ENCODE measurements at places on chromosomes 5 and 9.

GRCh38 chr9:89097219-89097618 lies 81.4 kb downstream of the SHC3 start:
- no peak for DNase-seq

GRCh38 chr9:38164659-38165221 lies 95.7 kb upstream of the SHB start:
- DNase-seq, result no peak

GRCh38 chr9:131639769-131640437 lies 94.6 kb downstream of the PRRT1B start:
- no peak for DNase-seq

DNA sequence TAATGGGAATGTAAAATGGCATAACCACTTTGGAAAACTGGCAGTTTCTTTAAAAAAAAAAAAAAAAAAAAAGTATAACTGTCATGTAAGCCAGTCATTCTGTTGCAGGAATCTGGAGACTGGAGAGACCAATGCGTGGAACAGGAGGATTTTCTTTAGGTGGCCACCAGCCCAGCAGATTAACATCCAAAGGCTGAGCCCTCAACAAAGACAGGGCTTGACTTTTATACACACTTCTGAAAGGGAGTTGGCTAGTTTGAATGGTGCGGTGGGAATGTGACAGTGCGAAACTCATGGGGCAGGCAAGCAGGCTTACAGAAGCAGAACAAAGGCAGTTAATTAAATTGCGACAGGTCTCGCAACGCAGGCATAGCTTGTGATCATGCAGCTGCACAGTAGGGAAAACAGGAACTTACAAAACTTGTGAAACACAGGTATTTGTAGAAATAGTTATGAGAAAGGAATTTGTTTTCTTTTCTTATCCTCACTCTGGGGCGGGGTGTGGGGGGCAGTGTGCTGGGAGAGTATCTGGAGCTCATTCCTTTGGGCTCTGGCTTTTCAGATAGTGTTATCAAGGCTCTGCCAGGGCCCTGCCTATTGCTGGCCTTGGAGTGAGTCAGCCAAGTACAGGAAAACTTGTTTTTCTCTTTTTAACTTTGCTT lies 12.0 kb downstream of the UIMC1 start:
- DNase-seq, result peak; percentile 94

DNA sequence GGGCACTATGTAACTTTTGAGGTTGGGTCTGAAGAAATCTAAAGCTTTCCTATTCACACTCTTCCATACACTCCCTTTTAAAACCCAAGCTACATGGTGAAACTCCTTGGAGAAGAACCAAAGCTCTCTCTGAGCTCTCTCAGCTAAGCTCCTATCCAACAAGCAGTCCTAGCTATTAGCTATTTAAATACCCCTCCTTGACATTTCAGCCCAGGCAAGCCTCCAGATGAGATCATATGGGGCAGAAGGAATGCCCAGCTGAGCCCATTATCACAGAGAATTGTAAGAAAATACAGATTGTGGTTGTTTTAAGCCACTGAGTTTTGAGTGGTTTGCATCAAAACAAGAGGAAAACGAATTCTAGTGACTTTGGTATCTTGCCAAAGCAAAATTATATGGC lies 15.2 kb downstream of the HSPB3 start:
- no peak for DNase-seq

GRCh38 chr9:76707510-76707909 lies 56.7 kb upstream of the PCA3 start:
- no peak for DNase-seq

GRCh38 chr5:180797256-180798192 lies 5.1 kb downstream of the MGAT1 start:
- DNase-seq, result no peak

DNA sequence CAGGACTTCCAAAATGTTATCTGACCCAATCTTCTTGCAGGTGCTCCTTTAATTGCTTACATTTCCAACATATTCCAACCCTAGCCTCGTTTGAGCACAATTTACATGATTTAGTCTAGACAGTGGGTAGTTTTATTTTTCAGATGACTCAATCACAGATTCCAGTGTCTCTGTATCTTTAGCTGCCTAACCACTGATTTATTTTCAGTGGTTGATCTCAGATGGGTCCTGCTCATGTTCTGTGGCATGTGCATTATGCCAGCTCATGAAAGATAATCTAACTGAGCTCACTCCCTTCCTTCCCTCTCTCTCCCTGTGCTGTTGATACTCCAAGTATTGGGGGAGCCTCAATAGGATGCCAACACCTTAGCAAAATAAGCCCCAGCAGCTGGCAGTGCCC lies 106.1 kb upstream of the ICE1 start:
- no peak for DNase-seq

DNA sequence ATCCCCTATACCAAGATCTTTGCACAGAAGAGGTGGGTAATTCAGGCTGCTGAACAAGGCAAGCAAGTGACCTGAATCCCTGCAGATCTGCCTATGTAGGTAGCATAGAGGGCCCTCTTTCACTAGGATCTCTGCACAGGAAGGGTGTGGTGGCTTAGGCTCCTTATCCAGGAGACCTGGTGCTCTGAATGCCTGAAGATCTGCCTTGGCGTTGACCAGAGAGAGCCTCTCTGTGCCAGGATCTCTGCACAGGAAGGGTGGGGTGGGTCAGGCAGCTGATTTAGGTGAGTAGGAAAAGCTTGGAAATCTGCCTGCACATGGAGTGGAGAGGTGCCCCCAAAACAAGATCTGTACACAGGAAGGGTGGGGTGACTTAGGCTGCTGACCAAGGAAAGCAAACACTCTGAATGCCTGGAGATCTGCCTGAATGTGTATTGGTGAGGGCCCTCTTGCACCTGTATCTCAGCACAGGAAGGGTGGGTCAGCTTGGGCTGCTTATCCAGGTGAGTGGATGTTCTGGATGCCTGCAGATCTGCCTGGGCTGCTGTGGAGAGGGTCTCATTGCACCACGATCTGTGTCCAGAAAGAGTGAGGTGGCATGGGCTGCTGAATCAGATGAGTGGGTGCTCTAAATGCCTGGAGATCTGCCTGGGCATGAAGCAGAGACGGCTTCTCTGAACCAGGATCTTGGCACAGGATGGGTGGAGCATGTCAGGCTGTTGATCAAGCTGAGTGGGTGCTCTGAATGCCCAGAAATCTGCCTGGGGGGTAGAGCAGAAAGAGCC lies 365.9 kb downstream of the DMAC1 start:
- DNase-seq, result no peak

GRCh38 chr5:50964746-50965653 lies 298.6 kb downstream of the PARP8 start:
- no peak for DNase-seq

GRCh38 chr5:149035372-149035790 lies 27.5 kb downstream of the SH3TC2 start:
- DNase-seq, result peak; percentile 66

GRCh38 chr5:103424026-103424425 lies 138.6 kb downstream of the NUDT12 start:
- no peak for DNase-seq

DNA sequence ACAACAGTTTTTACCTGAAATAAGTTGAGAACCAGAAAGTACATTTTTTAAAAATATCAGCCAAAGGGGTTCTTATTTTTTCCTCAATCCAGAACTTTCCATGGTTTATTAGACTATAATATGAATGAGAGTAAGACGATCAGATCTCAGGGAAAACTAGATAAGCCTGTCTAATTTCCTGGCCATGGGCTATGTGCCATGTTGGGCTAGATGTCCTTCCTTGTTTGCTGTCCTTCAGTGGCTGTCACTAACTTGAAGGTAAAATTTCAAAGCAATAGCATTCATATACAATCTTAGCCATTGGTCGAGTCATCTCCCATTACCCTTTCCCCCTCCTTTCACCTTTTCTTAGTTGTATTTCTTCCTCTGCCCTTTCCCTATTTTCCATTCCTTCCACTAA lies 179.5 kb upstream of the PPP1R2B start:
- DNase-seq, result no peak

DNA sequence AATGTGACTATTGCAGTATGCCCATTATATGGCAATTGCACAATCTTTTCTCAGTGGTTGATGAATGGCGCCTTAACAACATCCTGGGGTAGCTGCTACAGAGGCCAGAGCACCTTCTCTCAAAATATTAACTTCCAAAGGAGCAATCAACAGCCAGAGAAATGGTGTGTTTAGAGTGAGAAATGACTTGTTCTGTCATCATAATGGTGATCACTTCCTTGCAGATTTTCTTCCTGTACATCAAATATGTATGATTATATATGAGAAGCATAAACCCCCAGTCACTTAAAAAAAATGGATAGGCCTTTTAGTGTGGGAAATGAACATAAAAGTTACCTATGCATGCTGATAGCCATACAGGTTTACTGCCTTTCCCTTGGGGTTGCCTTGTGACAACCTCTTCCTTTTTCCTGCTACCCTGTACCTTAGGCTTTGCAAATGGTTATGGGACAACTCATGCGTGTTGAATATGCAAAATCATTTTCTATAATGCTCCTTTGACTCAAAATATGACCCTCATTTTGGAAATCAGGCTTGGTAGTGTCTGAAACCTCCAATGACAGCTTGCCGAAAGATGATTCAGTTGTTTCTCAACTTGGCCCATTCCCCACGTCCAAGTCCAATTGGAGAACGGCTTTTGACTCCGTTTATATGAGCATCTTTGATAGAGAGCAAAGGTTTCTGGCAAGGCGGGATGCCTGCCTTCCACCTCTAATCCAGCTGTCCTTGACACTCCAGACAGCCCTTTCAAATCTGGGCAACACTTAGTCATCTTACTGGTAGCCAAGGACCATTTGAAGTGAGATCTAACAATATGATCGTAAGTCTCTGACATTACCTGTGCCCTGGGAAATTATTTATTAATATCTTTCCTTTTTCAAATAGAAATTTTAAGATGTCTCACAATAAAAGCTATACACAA lies 69.3 kb downstream of the SLC1A1 start:
- no peak for DNase-seq

DNA sequence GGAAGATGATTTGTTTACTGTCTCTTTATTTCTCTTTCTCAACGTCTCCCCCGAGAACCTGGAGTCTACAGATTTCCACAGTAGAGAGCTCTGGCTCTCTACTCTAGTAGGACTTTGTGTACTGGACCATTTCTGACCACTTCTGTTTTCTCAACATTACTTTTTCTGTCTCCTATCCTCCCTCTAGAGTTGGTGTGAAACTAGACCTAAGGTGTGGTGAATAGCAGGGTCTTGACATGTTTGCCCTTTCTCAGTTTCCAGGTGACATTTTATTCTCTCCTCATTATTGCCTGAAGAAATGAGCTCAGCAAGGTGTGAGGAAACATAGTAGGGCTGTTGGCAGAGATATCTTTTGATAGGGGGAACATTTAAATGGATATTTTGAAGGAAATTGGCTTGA lies 62.1 kb upstream of the IL6ST start:
- no peak for DNase-seq

- no peak for DNase-seq
Observed at GRCh38 chr5:36436306-36436705, 134.6 kb upstream of the RANBP3L start.

- no peak for DNase-seq
Observed at GRCh38 chr9:20506099-20506900, 116.0 kb downstream of the MLLT3 start.

DNA sequence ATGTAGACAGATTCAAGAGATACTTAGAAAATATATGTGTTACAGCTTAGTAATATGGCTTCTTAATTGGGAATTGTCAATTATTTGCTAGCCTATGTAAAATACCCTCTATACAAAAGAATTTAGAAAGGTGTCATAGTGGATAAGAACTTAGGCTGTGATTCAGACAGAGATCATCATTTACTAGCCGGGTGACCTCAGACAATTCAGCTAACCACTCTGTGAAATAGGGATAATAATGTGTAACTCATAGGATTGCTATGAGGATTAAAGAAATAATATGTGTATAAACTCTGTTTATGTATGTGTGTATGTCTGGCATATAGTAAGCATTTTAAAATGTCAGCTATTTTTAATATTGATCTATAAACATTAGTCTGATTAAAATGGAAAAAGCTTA lies 5.9 kb upstream of the LARS1 start:
- peak; percentile 53 for DNase-seq

GRCh38 chr5:170426786-170427185 lies 37.6 kb upstream of the KCNMB1 start:
- no peak for DNase-seq

DNA sequence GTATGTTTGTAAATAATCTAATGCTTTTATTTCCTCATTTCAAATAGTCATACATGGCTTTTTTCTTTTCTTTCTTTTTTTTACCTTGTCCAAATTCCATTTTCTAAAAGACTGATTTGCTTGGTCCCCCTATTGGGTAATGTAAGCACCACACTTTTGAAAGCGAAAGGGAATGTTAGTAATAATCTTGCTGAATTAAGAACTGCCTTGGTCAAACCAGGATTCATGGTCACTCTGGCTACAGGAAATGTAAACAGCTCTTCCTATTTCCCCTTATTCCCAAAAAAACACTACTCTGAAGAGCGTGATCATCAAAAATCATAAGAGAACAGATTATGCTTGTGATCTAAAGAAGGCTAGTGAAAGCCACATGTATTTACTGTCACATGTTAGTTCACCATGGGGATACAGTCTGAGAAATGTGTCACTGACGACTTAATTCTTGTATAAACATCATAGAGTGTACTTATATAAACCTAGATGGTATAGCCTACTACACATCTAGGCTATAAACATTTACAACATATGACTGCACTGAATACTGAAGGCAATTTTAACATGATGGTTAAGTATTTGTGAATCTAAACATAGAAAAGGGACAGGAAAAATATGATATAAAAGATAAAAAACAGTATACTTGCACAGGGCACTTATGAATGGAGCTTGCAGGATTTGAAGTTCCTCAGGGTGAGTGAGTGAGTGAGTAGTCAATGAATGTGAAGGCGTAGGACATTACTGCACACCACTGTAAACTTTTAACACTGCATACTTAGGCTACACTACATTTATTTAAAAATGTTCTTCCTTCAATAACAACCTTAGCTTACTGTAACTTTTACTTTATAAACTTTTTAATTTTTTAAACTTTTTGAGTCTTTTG lies 75.3 kb downstream of the HMGCR start:
- no peak for DNase-seq

DNA sequence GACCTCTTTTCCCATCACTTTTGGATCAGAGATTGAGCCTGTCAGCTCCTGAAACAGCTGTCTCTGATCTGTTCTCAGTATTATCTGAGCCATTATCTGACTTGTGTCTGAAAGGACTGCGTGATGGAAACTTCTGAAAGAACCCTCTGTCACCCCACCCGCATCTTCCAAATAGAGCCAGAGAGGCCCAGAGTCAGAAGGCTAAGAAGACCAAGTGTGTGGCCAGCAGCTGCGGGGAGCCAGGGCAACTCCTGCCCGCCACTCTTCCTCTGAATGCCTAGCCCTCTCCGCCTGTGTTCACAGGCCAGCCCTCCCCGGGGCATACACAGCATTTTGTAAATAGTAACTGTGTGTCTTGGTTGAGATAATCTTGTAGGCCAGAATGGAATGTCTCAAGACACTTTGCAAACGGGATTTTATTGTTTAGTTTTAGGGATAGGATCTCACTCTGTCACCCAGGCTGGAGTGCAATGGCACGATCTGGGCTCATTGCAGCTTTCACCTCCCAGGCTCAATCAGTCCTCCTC lies 92.7 kb downstream of the AOPEP start:
- DNase-seq, result peak; percentile 65

GRCh38 chr5:87746891-87747377 lies 334.2 kb upstream of the CCNH start:
- no peak for DNase-seq

All from PC-9 (cell line).